ENCODE measurements at places on chromosomes 11 and 22. TPM values are rescaled to one million over a fixed set of nuclear protein-coding genes. Genes with fewer than 3 reads are reported as not detected.

Gene CD3E
- 400 TPM for total RNA-seq

- DNase-seq = no peak
These were observed 167.4 kb downstream of the NAV2 start for GRCh38 chr11:19880088-19880345.

DNA sequence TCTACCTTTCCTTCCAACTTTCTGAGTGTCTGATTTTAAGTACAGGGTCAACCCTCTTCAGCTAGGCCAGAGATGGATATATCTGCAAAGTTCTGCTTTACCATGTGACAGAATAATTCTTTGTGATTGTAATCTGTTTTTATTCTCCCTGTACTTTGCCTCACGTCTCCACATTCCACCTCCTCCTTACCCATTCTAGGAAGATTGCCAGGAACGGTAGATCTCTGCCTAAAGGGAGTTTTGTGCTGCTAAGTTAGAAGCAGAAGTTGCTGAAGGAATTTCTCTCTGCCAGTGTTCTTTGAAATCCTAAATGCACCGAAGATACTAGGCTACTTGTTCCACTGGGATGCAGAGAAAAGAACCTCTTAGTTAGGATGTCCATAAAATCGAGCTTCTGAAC lies 20.7 kb upstream of the FAM181B start:
- DNase-seq = no peak

Gene RASSF10
- total RNA-seq = not detected

- DNase-seq = peak; percentile 48
These were observed 15.3 kb upstream of the SYTL2 start for GRCh38 chr11:85826116-85826855.

DNA sequence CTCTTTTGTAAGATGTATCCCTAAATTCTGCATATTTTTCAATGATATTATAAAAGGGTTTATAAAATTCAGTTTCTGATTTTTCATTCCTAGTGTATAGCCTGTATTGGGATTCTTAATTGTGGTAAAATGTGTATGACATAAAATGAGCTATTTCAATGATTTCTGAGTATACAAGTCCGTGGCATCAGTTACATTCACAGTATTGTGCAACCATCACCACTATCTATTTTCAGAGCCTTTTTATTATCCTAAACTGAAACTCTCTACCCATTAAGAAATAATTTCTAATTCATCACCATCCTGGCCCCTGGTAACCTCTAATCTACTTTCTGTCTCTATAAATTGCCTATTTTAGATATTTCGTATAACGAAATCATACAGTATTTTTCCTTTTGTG lies 39.8 kb downstream of the EIF3F start:
- no peak for DNase-seq

DNA sequence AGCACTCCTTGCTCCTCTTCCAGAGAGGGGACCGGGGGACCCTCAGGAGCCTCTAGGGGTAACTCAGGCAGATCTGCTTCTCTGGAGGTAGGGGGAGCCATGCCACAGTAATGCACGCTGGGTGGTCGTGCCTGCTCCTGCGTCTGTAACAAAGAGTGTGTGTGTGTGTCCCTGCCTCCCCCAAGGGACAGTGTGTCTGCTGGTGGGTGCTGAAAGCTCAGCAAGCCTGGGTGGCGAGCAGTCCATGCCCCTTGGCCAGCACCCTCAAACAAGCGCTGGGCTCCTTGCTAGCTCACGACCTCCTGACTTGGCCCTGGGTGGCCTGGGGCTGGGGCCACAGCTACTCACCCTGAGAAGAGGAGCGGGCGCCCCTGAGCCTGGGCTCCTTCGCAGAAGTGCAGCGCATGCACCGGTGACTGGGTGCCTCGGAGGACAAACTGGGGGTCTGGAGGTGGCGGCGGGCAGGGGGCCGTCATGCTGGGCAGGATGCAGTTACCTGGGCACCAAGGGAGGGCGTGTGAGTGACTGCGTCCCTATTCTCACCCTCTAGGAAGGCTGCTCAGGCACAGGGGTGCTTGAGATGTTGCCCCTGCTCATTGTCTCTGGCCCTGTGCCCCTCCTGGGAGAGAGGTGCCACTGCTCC lies 33.7 kb downstream of the GNB1L start:
- DNase-seq = no peak

DNA sequence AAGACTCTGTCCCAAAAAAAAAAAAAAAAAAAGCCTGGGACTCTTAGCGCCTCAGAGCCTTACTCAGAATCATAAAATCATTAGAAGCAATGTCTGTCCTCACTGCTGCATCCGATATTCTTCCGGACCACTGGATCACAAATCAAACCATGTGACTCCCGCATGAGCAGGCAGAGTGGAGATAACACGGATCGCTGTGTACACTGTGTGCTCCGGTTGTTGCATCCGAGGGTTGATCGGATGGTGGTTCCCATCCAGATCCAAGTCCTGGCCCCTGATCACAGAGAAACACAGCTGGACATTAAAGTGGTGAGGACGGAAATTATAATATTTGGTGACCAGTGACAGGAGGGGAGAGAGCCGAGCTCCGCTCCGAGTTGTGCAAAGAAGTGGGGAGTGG lies 9.7 kb upstream of the TXNRD2 start:
- no peak for DNase-seq

- no peak for DNase-seq
These were observed 7.6 kb upstream of the AMPD3 start for GRCh38 chr11:10447445-10447844.

DNA sequence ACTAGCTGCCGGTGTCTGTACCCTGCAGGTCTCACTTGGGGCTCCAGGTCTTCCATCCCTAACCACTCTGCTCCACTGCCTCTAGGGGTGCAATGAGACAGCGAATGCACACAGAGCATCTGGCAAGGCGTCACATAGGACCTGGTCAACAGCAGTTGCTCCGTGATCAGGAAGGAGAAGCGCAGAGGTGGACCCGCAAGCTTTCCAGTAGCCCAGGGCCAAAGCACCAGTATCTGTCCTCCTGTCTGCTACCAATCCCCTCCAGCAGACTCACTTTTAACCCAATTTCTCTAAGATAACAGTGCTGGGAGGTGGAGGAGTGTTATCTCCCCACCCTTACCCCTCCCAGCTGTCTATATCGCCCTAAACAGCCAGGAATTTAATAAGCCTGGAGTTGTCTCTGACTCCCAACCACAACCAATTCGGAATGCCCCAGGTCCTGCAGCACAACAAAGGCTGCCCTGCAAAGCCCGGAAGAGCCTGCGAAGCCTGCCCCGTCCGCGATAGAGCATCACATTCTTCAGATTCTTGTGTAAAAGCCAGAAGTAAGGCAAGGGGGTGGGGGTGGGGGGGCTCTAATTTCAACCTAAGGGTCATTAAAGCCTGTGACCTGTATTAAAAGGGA lies 19.3 kb downstream of the MYH9 start:
- DNase-seq = peak; percentile 66

GRCh38 chr11:35274909-35275785 lies 136.2 kb downstream of the CD44 start:
- no peak for DNase-seq

DNA sequence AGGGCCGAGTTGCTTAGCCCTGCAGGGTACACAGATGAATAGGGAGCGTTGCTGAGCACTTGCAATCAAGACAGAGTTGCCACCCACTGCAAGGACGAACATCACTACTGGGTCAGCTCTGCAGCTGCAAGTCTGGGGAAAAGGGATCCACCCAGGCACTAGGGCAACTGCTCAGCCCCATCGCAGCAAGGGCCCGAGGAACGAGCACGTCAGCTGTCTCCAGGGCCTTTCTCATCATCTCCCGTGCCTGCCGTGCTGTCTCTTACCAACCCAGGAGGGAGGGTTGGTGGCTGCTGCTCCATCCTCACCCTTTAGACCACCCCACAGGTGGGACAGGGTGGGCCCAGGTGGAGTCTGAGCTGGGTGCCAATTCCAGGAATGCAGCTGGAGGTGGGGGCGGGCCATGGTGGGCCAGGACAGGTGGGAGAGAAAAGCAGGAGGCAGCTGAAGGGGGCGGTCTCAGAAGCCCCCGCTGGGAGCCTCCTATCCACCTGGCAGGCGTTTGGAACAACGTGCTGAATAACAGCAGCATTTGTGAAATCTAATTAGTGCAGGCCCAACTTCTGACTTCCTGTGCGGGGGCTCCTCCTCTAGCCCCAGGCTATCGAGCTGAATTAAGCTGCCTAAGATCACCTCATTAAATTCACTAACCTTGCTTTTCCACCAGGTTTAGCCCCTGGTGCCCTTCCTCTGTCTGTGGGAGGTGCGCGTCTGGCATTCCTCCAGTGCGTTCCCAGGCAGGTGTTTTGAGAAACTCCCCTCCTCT lies 252.5 kb downstream of the ST3GAL4 start:
- DNase-seq = no peak

DNA sequence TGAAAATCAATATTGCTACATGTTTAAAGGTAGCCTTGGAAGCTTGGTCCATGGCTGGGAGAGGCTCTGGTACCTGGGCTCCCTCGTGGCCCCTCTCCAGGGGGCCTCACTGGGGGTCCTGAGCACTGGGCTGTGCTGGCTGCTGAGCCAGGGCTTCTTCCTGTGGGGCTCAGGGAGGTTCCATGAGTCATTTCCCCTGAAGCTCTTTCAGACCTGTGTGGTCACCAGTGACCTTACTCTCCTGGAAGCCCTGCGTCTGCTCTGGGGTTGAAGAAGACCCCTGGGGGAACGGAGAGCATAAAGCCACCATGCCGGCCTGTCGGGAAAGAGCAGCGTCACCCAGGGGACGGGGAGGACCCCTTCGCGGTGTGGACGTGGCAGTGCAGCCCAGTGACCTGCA lies 389.0 kb downstream of the TBC1D22A start:
- DNase-seq = no peak

DNA sequence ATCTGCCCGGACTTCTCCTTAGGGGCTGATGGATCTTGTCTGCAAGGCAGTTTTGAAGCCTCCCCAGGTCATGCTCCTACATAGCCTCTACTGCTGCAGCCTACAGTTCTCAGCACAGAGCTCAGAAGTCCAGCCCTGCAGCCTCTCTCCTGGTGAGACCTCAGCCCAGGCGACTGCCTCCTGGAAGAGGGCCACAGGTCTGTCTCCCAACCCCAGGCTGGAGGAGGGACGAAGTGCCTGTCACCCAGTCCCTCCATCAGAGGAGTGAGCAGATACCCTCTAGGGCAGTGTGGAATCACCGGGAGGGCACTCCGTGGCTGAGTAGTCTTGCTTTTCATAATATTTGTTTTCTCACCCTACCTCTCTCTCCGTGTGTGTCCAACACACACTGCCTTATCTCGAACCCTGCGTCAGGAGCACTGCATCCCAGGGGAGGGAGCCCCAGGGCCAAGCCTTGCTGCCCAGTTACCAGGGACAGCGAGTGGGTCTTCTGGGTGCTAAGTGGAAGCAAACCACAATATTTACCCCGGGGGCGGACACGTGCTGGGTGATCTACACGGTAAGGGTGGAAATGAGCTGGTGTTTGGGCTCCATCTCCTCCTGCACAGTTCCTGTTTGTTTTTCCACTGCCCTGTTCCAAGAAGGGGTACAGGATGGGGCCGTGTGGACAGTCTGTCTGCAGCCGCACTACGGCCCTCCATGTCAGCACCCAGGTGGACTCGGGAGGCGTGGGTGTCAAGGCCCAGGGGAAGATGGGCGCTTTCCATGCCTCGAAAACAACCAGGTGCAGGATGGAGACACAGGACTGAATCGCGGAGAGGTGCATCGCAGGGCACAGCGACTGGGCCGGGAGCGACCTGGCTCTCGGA lies 133.7 kb upstream of the HSD17B12 start:
- no peak for DNase-seq

Gene SUSD2
- 0.80 TPM for total RNA-seq

- peak; percentile 59 for DNase-seq
These were observed 10.8 kb downstream of the KCTD17 start for GRCh38 chr22:37062376-37062675.

- no peak for DNase-seq
These were observed 9.6 kb downstream of the F2 start for GRCh38 chr11:46728659-46729040.
